ENCODE measurements at places on chromosomes 11 and 22. TPM values are rescaled to one million over a fixed set of nuclear protein-coding genes. Genes with fewer than 3 reads are reported as not detected.
A peak's percentile ranks its signal among the peaks of the same experiment; 100 is the strongest.

DNA sequence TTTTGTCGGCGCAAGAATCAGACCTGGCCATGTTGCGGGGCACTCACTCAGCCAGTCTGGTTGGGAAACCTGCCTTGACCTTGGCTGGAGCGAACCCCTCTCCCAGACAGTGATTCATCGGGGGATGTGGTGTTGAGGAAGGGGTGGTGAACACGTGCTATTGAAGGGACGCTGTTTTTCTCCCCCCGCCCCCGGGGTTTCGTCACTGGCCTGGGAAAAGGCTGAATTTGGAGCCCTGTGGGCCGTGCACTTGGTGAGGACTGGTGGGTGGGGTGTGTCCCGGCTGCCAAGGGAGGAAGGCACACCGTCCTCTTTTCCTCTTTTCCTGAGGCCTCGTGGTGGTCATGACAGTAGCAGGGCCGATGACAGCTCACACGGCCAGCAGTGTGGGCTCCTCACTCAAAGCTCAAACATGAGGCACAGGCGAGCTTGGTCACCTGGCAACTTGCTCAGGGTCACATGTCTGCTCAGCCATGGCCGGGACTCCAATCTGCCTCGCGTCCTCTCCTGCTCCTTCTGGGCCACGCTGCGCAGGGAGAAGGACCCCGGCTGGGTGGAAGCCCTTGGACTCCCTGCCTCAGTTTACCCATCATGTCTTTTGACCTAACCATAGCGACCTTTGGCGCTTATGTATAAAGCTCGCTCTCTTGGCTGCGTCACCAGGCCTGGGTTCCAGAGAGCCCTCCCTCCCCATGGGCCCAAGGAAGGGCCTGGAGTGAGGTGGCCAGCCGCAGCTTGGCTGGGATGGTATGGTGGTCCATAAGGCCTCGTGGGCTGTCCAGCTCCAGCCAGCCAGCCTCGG is 49.4 kb downstream of the SMIM38 start:
- DNase-seq: peak; percentile 36

GRCh38 chr11:105491394-105491793 is 118.5 kb upstream of the GRIA4 start:
- no peak for DNase-seq

DNA sequence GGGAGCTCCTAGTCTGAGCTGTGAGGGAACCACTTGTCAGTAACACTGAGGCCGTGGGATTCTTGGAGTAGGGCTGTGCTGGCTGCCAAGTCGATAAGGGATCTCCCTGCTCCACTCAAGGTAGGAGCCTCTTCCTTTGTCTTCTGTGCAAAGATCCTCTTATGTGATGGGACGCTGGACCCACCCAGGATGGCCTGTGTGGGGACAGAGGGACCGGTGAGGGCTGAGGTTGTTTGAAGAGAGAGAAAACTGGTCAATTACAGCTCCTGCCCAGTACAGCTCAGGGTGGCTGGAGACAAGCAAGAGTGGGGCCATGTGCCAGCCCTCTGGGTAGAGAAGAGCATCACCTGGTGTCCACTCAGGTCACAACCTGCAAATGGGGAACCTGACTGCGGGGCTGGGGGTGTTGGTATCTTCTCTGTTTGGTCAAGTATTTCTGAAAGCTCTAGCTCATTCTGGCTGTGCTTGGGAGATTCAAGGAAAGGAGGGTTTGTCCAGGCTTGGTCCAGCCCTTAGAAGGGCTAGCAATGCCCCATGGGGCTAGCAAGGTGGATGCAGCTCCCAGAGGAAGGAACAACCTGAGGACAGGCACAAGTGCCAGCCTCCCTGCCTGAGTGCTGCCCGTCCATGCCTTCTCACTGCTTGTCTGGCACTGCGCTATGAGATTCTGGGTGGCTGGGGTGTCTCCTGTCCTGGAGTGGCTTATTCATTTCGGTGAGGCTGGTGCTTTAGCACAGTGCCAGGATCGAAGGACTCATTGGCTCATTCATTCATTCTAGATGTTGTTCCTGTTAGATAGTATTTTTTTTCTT is 27.6 kb upstream of the BAIAP2L2 start:
- DNase-seq: peak; percentile 47

DNA sequence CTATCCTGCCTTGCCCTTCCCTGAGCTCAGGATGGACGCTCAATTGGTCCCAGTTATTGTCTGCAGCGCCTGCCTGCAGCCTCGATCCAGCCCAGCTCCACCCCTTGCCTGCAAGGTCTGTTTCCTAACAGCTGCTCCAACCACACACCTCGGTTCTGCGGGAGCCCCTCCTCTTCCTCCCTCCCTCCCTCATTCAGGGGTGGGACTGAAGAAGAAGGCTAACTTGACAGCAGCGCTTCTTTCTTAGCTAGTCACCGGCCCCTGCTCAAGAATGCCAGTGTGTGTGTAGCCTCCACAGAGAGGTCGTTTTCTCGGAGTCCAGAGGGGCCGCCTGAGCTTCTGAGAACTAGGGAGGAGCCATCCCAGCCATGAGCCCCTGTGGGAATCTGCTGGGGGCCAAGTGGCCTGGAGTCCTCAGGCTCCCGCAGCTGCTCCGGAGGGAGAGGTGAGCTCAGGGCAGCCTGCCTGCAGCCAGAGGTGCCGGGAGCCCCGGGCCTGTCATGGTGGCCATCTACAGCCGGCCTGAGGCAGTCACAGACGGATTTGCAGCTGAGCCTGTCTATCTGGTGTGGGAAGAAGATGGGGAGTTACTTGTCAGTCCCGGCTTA is 36.1 kb downstream of the LIMK2 start:
- DNase-seq: peak; percentile 86

Gene MAPK8IP1
- total RNA-seq: 7.5 TPM

DNA sequence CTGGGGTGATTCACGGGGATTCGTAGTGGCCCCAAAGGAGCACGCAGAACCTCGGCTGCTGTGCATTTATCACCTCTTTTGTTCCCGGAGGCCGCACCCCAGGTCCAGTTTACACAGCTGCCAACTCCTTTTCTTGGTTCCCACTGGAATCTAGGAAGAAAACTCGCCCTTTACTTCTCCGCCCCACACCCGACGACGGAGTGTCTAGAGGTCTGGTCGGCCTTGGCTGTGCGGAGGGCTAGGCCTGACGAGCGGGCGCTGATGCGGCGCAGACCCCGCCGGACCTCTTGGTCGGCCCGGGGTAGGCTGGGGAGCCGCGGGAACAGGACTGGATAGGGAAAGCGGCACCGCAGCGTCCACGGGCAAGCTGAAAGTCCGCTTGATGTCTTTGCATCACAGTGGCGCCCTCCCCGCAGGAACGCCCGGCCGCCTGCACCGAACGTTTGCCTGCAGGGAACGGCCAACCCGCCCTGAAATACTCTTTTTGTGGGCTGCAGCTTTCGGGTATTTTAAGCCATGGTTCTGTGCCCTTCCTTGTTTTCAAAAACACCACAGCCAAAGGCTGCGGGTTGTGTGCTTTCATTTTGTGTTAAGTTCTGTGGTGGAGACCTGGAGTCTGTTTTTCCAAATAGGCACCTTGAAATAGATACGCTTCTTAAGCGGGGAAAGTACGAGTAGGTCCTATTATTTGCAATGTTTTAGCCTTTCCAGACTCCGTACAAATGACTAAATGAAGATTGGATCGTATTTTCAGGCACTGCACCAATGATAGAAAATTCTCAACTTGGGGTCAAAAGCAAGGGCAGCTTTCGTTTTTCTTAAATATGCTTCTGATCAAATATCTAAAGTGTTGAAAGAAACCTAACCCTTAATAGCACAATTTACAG is 829 bp upstream of the ZBED5 start:
- DNase-seq: peak; percentile 80

DNA sequence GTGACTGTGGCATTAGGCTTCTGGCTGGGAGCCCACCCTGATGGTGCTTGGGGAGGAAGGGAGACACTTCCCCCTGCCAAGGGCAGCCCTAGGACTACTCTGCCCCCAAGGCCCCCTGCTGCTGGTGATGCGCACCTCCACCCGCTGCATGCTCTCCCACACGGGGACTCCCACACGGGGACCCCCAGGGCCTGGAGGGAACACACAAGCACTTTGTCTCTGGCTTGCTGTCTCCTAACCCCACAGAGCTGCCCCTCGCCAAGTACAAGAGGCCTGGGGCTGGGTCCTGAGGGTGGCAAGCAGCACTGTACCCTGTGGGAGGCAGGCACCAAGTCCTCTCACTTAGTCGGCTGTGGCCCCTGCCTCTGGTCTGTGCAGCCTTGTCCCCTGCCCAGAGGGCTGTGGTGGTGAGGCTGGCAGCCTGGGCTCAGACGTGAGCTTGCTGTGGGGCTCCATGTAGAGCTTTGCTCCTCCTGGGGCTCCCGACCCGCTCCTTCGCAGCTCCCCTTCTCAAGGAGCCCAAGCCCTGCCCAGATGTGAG is 7.9 kb downstream of the LRRC75B start:
- DNase-seq: peak; percentile 41

DNA sequence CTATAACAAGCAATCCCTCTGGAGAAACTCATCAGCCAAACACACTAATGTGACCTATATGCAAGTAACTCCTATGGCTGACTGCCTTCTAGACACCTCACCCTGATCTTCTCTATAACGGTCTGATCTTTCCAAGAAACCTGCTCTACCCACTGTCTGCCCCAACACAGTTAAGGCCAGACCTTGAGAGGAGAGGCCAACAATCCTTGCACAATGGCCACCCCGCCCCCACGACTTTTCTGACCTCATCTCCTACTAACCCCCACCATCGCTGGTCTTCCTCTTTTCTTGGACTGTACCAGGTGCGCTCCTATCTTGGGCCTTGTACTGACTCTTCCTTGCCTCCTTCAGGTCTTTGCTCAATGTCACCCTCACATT is 12.5 kb downstream of the HIRA start:
- peak; percentile 88 for DNase-seq

Gene OR52E1
- total RNA-seq: not detected

DNA sequence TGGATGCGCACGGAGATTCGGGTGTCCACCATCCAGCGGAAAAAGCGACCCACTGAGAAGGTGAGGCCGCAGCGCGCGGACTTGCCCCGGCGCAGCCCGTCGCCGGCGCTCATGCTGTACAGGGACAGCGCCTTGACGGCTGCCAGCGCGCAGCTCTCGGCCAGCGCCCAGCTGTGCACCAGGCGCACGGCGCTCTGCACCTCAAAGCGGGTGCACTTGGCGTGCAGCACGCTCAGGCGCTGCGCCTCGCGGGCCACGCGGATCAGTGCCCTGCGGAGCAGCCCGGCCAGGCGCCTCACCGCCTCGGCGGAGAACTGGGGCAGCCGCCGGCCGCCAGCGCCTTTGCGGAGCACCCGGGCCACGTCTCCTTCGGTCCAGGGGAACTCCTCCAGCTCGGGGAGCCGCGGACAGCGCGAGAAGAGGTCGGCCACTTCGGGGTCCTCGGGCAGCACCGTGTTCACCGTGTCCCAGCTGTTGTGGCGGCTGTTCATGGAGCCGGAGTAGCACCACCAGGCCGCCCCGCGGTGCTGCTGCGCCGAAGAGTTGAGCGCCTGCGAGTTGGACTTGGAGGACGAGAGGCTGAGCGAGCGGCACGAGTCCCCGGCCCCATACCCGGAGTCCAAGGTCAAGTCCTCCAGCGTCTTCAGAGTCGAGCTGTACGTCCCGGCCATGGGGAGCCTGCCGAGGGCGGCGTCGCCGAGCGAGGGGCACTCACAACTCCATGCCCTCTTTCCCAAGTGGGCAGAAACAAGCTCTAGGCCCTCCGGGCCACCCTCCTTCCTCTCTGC is 703 bp downstream of the ABTB2 start:
- peak; percentile 82 for DNase-seq

Gene OR4D5
- not detected for total RNA-seq

DNA sequence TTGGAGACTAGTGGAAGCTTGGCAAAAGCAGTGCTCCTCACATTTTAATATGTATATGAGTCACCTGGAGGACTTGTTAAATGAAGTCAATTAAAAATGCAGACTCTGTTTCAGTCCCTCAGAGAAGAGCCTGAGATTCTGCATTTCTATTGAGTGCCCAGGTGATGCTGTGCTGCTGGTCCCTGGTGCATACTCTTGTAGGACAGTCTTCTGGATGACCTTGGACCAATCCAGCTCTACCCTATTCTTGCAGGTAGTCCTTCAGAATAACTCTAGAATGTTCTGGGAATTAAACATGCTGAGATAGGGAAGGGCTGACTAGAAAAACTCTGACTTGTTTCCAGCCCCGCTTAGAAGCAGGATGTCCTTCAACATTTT is 115.9 kb downstream of the CASP12 start:
- DNase-seq: no peak

- DNase-seq: no peak
These were observed 20.6 kb upstream of the DAGLA start for GRCh38 chr11:61659413-61660196.

DNA sequence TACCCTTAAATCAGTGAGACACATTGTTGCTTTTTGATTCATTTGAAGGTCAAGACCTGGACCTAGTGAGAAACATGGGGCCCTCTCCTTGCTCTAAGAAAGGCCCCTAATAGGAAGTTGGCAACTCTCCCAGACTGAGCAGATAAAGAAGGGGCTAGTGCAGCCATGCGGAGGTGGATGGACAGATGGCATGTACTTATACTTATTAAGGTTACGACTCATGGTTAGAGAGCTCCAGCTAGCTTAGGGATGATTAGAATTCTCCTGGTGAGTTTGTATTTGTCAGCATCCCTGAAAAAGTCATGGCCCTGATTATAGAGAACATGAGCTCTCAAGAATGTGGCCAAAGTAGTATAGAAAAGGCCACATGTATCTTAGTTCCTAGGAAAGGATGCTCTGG is 112.1 kb upstream of the BDNF start:
- DNase-seq: no peak

Gene FIBP
- total RNA-seq: 62.6 TPM

DNA sequence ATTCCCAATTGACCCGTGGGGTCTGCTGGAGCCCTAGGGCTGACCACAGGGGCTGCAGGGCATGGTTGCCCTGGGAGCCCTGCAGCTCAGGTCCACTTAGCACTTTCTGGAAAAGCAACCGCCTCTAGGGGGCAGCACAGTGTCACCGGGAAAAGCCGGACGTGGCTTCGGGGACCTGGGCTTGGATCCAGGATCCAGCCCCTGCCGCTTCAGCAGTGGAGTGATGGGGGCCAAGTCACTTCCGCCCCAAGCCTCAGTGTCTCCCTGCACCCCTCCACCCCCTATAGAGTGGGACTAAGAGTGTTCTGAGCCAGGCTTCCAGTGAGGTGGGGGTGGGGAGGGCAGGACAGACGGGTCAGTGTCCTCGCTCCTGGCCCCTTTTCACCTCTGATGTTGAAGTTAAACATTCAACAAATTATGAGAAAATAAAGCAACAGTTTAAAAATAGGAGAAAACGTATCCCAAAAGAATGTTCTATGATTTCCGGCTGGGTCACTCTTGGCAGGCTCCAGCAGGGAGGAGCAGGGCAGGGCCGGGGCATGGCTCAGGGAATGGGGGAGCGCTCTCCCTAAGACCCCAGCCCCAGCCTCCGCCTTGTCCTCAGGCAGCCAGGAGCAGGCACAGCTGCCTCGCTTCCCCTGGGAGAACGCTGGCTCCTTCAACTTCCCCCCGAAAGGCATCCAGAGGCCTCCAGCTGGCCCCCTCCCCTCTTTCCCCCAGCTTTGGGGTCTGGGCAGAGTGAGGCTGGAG is 96.5 kb upstream of the FGF3 start:
- DNase-seq: peak; percentile 90

- DNase-seq: no peak
These were observed 4.9 kb downstream of the PTDSS2 start for GRCh38 chr11:454801-455565.

Gene MED17
- 24.3 TPM for total RNA-seq

Gene RASL10A
- total RNA-seq: 1.3 TPM

- DNase-seq: no peak
These were observed 168.9 kb upstream of the CHORDC1 start for GRCh38 chr11:90391756-90392155.

- DNase-seq: no peak
These were observed 6.9 kb upstream of the MMP20 start for GRCh38 chr11:102632026-102632425.

All from cardiac septum (tissue), 1 donor.